Endothelial cell of umbilical vein (primary cell): ENCODE measurements at places on chromosomes 3 and 15.
A peak's percentile ranks its signal among the peaks of the same experiment; 100 is the strongest.

GRCh38 chr15:85473455-85473854 is 93.1 kb downstream of the AKAP13 start:
- H3K27me3 ChIP-seq: no peaks in the 10 kb centered on the region
- H3K27ac ChIP-seq: no peak overlapping the region
- peaks cover 29% of the 10 kb centered on the region for H3K4me1 ChIP-seq
- DNase-seq: no peak
- H3K4me3 ChIP-seq: no peak overlapping the region
- H3K36me3 ChIP-seq: no peaks in the 10 kb centered on the region

GRCh38 chr3:14633417-14633816 is 18.1 kb upstream of the CCDC174 start:
- H3K4me3 ChIP-seq: no peak overlapping the region
- peaks cover 2% of the 10 kb centered on the region for H3K27me3 ChIP-seq
- peaks cover 15% of the 10 kb centered on the region for H3K4me1 ChIP-seq
- DNase-seq: no peak
- no peak overlapping the region for H3K27ac ChIP-seq
- no peaks in the 10 kb centered on the region for H3K36me3 ChIP-seq

DNA sequence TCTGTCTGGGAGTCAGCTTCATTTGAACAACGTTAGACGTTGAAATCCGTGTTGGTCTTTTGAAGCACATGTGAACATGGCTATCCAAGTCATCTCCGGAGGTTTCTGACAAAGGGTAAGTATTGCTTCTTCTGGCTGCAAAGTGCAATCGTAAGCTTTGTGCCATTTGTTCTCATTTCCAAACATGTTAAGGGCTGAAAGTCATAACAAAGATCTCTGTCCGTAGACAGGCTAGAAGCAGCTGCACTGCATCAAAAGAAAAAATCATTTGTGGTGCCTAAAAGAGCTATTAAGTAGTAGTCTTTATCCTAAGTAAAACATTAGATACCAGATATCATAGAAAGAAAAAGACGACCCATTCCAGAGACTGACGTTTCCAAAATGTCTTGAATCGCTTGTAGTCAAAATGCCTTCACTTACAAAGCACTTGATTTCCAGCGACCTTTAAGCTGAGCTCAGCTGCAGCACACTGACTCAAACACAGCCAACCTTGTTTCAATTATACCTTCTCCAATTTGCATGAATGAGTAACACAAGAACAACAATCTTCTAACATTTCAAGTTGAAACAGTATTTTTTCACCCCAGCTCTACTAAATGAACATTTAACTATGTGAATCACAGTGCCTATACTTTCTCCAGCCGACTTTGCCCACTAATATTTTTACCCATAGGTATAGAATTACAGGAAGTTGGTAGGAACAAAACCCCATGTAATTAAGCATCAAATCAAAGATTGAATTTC is 76.6 kb downstream of the NEDD4 start:
- no peaks in the 10 kb centered on the region for H3K27me3 ChIP-seq
- H3K36me3 ChIP-seq: no peaks in the 10 kb centered on the region
- H3K4me3 ChIP-seq: no peak overlapping the region
- DNase-seq: no peak
- H3K4me1 ChIP-seq: peaks cover 15% of the 10 kb centered on the region

- H3K36me3 ChIP-seq: no peaks in the 10 kb centered on the region
- H3K27me3 ChIP-seq: peaks cover 2% of the 10 kb centered on the region
- no peak overlapping the region for H3K4me3 ChIP-seq
Measured at GRCh38 chr3:14725013-14725412, 50.1 kb downstream of the C3orf20 start.

DNA sequence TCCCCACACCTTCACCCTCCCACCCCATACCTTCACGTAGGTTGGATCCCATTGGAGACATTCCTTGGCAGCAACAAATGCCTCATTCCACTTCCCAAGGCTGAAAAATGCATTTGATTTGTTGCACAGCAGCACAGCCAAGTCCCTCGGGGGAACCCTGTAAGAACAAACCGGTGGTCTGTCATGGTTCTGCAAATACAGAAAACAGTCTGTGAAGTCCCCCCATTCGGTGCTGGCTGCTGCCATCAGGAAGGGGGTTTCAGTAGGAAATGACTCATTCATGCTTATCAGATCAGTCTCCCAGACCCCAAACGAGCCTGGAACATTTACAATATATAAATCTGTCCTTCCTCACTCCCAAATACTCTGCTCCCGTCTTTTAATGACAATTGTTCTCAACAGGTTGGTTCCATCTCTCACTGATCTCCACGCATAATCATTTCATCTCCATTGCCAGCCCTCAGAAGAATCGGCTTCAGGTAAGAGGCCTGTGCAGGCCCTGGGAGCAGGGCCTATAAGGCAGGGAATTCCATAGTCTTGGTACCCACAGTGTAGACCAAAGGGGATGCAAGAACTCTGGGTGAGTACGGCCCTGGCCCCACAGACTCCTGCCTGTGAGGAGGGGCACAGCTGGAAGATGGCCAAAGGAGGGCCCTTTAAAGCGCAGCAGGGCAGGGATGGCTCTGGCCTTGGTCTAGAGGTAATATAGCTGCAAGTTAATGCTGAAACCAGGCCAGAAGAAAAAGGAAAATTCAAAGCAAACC is 41.6 kb downstream of the TRANK1 start:
- peaks cover 16% of the 10 kb centered on the region for H3K4me1 ChIP-seq
- no peaks in the 10 kb centered on the region for H3K27me3 ChIP-seq
- DNase-seq: no peak
- H3K27ac ChIP-seq: no peak overlapping the region
- H3K4me3 ChIP-seq: no peak overlapping the region

DNA sequence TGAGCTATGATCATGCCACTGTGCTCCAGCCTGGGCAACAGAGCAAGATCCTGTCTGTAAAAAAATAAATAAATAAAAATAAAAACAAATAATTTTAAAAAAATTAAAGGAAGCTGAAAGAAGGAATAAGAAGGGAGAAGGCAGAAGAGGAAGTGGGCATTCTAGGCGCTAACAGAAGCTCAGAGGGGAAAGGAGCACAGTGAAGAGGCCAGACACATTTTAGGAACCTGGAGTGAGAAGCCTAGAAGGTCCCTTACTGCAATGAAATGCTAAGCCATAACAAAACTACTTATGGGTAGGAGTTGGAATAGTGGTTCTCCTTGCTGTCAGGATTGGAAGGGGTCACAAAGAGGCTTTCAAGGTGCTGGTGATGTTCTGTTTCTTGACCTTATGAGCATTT is 64.0 kb downstream of the ITGB5 start:
- H3K27me3 ChIP-seq: no peaks in the 10 kb centered on the region
- peaks cover 3% of the 10 kb centered on the region for H3K4me1 ChIP-seq
- H3K36me3 ChIP-seq: no peaks in the 10 kb centered on the region
- DNase-seq: no peak

- H3K27me3 ChIP-seq: no peaks in the 10 kb centered on the region
- H3K36me3 ChIP-seq: no peaks in the 10 kb centered on the region
- H3K4me3 ChIP-seq: no peak overlapping the region
- peak; percentile 56 for DNase-seq
- H3K27ac ChIP-seq: no peak overlapping the region
Measured at GRCh38 chr3:196837819-196838420, 29.8 kb upstream of the SENP5 start.
